ENCODE measurements at places on chromosomes 12 and 14.
A peak's percentile ranks its signal among the peaks of the same experiment; 100 is the strongest.

DNA sequence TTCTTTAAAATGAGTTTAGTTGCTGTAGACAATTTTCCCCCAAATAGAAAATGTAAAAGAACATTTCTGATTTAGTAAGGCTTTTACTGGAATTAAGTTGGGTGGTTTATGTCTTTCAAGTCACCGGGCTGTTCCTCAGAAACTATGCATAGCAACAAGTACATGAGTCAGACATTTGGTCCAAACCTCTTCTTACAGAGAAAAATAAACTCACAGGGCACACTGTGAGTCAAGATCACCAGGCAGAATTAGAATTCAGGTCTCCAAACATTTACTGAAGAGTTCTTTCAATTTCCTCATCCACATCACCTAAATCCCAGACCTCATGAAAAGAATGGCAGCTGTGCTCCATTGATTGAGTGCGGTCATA, 476.1 kb upstream of the SOX5 start:
- DNase-seq = no peak

- DNase-seq = no peak
Measured at GRCh38 chr12:2177003-2177402, 124.2 kb downstream of the CACNA1C start.

DNA sequence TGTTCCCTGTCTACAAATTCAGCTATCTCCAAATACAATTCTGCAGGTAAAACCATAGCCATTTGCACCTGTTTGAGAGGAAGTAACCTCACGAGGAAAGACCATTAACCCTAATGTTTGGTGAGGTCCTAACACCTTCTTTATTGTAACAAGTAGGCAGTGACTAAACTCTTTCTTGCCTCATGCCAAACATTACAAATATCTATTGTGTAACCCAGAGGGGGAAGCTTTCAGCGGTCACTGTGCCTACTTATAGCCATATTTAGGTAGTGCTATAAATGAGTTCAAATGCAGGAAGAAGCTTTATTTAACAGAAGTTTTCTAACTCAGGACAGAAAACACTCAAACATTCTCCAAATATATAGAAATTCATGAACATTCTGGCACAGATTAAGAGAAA, 252.7 kb downstream of the LRFN5 start:
- no peak for DNase-seq

DNA sequence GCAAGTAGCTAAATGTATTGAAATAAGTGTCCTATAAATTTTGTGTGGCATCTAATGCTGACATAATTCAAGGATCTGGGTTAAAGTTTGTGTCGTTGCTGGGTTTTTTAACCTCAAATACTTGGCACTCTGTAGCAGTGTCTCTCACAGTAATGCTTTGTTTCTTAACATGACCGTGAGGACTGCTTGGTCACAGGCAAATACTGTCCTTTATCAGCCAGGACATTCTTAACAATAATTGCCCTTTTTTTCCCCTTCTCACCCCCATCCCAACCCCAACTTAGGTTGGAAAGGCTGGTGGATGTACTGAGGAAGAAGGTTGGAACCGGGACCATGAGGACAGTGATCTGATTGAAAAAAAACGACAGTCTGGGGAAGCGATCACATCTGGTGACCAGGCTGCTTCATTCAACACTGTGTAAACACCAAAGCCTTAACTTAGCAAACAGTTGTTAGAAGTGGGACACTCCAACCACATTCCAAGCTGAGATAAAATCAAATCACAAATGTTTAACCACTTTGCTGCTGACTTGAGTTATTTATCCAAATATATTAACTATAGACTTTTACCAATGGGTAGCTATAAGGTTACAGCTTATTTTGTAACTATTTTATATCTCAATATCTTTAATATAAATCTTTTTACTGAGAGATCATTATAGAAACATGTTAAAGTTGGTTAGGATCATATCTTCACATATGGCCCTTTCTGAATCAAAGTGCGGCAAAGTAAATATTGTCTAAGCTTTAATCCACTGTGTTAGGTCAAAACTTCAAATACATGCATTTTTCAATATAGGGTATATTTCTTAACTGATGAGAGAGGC, 48.2 kb downstream of the FOXA1 start:
- peak; percentile 81 for DNase-seq

DNA sequence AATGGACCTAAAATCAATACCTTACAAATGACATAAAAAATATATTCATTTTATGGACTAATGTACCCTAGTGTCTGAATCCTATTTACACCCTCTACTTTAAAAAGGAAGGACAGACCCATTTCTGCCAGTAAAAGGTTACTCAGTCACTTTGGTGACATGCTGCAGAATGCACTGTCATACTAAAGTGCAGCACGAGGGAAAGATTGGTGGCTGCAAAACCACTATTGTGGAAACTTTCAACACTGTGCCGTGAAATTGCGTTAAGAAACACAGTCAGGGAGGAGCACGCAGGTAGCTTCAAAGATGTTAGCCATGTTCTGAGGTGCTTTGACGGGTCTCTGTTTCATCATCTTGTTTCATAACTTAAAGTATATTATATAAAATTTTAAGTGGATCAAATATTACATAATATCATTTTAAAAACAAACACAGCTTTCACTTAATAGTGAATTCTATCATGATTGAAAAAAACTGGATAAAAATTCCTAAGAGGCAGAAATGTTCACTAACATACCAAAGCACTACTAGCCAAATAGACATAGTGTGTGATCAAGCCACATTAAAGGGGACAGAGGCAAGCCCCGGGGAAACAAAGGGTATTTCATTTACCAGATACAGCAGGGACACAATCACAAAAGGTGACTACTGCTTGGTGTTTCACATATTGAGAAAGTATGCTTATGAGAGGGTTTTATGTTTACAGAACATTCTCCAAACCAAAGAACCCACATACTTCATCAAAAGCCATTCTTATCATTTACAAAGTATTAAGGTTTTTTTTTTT, 330.8 kb upstream of the SOX5 start:
- no peak for DNase-seq

DNA sequence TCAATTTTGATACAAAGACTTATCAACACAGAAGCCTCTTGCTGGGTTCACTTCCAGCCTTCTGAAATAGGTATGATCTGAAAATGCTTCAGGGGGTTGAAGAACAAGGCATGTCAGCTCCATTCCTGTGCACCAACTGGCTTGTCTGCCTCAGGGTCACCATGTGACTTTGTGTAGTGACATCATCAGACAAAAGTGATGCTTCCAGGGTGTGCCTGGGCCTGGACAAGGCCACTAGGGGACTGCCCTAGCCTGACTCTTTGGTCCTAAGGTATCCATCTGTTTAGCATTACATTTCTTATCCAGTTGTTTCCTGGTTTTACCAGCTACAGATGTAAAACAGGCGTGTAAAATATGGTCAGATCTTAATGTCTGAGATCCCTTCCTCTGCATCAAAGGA, 155.6 kb downstream of the CAND1 start:
- DNase-seq = no peak

DNA sequence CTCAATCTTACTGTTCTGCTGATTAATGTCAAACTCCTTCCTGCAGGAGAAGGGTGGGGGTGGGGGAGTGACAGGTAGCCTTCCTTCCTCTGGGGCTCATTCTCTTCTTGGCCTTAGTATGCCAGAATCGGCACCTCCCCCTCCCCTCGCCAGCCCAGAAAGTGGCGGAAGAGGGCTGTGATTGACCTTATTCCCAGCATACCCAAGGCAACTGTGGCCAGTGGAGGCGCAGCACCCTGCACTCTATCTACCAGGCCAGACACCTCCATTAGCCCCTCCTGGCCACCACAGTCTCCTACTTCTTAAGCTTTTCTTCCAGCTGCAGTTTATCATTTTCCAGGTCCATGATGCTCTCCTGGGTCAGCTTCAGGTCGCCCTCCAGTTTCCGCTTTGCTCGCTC, 15.5 kb downstream of the MYH6 start:
- DNase-seq = no peak

- DNase-seq = no peak
Measured at GRCh38 chr12:57235017-57235727, 5.7 kb downstream of the SHMT2 start.

GRCh38 chr12:125593269-125593668, 528.0 kb downstream of the AACS start:
- DNase-seq = no peak

GRCh38 chr14:99028041-99028440, 244.0 kb downstream of the BCL11B start:
- no peak for DNase-seq

DNA sequence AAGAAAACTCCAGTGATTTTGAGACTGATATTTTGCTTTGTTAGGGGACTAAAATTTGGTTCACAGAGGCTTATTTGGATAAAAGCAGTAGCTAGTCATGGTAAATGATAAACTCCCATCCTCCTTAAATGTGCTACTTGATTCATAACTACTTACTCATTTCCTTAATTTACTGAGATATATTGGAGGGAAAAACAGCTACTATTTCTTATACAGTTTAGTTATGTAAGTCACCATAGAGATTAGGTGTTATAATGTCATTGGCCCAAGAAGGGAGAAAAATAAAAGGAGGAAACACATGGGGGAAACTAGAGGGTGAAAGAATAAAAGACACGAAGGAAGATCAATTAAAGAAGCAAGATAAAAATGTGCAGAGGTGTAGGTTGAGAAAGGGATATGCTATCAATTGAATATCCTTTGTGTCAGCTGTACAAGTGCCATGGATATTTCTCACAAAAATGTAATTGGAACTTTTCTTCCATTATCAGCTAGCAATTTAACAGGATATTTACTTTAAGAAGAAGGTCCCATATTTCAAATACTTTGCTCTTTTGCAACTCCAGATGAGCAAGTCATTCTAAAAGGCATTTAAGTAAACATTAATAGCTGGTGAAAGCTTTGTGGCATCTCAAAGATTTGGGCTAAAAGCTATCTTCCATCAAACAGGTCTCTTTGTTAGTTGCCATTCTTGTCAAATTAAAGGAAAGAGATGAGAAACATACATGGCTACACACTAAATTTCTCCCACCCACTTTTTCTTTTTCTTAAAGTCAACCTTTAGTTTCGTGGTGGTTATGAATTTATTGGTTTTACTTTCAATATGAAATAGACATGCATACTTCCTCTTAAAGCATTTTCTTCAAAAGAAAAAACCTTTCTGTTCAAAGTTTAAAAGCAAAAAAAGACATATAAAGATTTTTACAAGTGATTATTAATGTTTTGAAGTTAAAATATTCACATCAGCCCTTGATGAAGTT, 439.5 kb downstream of the CCER1 start:
- no peak for DNase-seq

Data from NCI-H774 (cell line).